ENCODE measurements at places on chromosomes 4 and X.

- DNase-seq = no peak
Measured at GRCh38 chrX:13690836-13691235, 1.9 kb downstream of the RAB9A start.

DNA sequence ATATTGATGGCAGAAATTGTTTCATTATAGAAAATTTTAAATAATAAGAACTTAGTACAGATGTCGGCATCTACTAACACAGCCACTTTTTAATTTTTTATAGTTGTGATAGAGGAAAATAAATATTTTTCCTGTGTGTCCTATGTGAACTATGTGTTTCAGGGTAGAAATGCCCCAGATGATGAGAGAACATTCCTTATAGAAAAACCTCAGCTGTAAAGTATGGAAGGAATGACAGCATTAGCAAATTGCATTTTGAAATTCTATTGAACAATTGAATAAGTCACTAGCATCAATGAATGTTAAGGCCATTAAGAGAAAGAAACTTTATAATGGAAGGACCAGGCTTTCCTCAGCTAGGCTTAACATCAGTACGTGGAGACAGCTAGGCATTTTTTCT lies 149.2 kb downstream of the CFAP299 start:
- no peak for DNase-seq

DNA sequence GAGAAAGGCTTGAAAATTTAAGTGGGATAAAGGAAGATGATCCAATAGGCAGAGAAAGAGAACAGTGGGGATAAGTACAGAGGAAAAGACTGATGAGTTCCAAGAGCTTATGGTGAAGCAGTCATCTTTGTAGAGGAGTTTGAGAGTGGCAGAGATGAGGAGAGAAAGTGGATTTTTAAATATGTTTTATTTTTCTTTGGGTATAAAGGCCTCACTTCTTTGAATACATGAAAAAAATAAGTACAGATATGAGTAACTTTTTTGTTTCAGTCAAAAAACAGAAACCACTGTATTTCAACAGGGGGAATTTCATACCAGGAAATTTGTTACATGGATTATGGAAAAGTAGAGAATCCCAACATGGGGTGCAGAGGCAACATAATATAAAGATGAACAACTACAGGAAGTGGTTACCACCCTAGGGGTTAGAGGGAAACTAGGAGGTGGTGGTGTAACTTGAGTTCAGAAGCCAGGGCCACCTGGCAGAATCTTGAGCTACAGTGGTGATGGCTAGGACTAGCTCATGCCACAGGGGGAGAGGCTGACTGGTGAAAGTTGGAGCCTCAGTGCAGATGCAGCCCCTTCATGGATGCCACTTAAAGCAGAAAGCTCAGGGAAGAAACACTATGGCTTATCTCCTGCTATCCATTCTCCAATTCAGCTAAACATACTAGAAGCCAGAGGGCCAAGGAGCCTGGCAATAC lies 3.4 kb upstream of the CYBB start:
- DNase-seq = no peak

GRCh38 chrX:63934160-63934559 lies 149.1 kb upstream of the ARHGEF9 start:
- no peak for DNase-seq

DNA sequence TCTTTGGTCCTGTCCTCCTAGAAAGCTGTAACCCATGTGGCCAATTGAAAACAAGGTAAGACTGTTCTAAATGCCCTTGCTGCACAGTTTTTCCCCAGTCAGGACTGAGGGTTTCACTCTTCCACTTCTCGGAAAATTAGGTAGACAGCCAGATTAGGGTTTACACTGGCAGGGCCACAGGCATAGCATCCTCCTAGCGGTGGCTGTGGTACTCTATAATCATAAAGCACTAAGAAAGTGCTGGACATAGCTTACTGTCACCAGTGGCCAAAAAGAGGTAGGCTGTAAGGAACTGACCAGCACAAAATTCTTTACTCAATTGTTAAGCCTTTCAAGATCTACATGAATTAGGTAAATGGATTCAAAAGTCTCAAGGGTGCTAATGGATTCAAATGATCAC lies 11.6 kb upstream of the USP46 start:
- DNase-seq = no peak

DNA sequence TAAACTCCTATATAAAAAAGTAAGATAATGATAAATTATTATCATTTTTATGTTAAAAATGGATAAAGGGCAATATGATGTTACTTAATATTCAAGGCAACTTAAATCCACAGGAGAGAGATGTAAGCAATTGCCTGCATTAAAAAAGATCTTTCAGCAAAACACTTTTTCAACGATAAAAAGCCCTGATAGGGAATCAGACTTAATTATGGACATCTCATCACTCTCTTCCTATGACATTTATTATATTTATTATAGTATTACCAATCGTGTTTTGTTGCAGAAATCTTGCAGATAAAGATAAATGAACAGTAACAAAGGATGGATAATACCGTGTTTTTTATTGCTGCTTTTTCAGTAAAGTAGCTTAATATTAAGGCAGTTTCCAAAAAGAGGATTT lies 178.5 kb downstream of the SH2D1A start:
- DNase-seq = no peak

GRCh38 chr4:70589785-70590184 lies 2.3 kb upstream of the AMBN start:
- no peak for DNase-seq

- DNase-seq = no peak
Measured at GRCh38 chrX:116031331-116031730, 139.2 kb upstream of the AGTR2 start.
